Breast epithelium (tissue), 4 donors: ENCODE measurements at places on chromosomes 7 and 10. TPM values are rescaled to one million over a fixed set of nuclear protein-coding genes. Genes with fewer than 3 reads are reported as not detected.

DNA sequence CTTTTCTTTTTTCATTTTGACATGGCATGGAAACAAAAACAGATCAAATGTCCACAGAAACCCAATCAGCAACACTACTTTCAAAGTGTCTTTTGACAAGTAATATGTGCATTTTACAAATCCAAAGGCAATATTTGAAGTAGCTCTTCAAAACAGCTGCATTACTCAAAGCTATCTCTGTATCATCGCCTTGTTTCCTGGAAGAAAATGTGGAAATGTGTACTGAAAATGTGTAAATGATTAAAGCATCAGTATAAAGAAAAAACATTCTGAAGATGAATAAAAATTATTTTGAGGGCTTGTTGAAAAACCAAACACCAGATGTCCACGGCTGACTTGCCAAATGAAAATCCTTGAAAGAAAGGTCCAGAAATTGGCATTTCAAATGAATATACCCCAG, 16.5 kb upstream of the ITGB8 start:
- DNase-seq = no peak

GRCh38 chr7:5279734-5280133, 3.0 kb upstream of the SLC29A4 start:
- no peak for DNase-seq

DNA sequence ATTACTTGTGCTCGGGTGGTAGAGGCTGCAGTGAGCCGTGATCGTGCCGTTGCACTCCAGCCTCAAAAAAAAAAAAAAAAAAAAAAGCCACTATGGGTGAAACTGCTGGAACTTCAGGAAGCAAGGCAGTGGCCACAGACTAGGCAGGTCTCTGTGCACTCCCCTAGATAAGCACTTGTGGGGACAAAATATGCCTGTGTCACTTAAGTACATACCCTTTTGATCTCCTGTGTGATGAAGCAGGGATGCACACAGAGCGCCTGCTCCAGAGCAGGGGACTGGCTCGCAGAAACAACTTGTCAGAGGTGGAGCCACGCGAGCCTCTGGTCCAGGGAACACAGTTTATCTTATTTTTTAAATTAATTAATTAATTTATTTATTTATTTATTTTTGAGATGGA, 42.9 kb upstream of the PSAP start:
- DNase-seq = no peak

- DNase-seq = no peak
These were observed 8.4 kb upstream of the STK32C start for GRCh38 chr10:132316133-132316532.

NPY gene
- not detected for total RNA-seq

SHTN1 gene
- total RNA-seq = 36.0 TPM

OR13A1 gene
- total RNA-seq = 0.33 TPM

DNA sequence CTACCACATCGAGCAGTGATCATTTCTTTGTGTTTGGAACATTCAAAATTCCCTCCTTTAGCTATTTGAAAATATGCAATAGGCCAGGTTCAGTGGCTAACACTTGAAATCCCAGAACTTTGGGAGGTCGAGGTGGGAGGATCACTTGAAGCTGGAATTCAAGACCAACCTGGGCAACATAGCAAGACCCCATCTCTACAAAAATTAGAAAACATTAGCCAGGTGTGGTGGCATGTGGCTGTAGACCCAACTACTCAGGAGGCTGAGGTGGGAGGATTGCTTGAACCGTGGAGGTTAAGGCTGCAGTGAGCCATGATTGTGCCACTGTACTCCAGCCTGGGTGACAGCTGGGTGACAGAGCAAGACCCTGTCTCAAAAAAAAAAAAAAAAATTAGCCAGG, 15.3 kb upstream of the EXOC4 start:
- DNase-seq = no peak

DNA sequence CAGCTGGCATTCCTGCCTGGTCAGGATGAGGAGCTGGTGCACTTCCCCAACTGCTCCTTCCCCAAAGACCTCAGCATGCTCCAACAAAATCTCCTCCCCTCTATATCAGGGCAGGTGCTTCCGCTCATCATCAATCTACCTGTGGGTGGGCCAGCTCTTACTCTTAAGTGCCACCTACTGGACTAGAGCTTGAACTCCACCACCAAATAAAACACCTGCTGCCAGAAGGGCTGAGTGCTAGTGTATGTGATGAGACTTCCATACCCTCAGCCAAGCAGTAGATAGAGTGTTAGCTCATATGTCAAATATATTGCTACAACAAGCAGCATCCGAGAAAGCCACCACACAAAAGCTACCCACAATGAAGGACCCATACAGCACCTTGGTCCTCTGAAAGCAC, 264.3 kb downstream of the RNLS start:
- DNase-seq = no peak

DNA sequence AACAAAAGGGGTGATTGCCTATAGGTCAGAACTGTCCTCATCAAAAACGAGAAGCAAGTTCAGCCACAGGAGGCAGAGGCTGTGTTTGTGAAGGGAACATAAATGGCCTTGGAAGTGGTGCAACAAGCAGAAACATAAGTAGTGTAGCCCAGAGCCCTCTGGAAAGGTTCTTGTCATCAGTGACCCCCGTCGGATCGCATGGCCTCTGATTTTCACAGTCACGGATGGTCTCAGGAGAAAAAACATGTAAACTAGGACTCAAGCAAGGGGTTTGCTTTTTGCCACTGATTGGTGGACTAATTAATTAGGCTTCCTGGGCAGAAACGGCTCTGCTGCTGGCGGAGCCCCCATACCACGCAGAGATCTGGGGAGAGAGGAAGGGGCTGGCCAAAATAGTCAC, 496.5 kb upstream of the MKI67 start:
- no peak for DNase-seq

DNA sequence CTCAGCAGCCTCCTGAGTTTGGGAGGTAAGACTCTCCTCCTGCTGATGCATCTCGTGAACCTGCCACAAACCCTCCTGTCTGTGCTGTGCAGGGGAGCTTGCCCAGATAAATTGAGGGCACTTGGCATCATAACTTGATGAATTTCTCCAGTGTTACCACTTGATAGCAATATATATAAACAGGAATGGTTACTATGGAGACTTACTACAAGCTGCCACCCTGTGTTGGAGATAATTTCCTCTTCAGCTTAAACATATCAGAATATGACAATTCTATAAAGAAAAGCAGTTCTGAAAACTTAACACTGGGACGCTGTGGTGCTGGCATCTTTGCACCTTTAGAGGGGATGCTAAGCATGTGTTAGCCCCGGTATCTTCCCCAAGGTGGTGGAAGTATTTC, 14.9 kb downstream of the PFKFB3 start:
- DNase-seq = no peak

- DNase-seq = no peak
These were observed 123.5 kb downstream of the KMT2C start for GRCh38 chr7:152312316-152312715.

GRCh38 chr7:50664937-50665336, 99.7 kb upstream of the DDC start:
- no peak for DNase-seq

- no peak for DNase-seq
These were observed 169.5 kb downstream of the C1GALT1 start for GRCh38 chr7:7351832-7352231.

DNA sequence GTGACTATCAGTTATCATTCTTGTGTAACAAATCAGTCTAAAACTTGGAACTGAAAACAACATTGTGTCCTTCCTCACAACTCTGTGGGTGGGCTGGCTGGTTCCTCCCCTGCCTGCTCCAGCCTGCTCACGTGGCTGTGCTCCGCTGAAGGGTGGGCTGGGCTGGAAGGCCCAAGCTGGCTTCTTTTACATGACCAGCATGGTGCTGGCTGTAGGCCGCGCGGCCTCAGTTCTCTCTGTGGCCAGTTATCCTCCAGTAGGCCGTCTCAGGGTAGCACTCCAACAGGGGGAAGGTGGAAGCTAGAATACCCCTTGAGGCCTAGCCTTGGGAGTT, 11.3 kb downstream of the ADAMTS14 start:
- no peak for DNase-seq

GRCh38 chr7:35250452-35250851, 3.4 kb downstream of the TBX20 start:
- DNase-seq = no peak

SNX10 gene
- total RNA-seq = 13.4 TPM

GRCh38 chr10:128850647-128851046, 616.4 kb upstream of the MGMT start:
- no peak for DNase-seq

EFCAB10 gene
- not detected for total RNA-seq

OR6V1 gene
- total RNA-seq = not detected

- DNase-seq = no peak
These were observed 60.5 kb downstream of the PPP1R17 start for GRCh38 chr7:31747553-31747952.

- no peak for DNase-seq
These were observed 656.5 kb downstream of the SDK1 start for GRCh38 chr7:3957472-3958108.

DNA sequence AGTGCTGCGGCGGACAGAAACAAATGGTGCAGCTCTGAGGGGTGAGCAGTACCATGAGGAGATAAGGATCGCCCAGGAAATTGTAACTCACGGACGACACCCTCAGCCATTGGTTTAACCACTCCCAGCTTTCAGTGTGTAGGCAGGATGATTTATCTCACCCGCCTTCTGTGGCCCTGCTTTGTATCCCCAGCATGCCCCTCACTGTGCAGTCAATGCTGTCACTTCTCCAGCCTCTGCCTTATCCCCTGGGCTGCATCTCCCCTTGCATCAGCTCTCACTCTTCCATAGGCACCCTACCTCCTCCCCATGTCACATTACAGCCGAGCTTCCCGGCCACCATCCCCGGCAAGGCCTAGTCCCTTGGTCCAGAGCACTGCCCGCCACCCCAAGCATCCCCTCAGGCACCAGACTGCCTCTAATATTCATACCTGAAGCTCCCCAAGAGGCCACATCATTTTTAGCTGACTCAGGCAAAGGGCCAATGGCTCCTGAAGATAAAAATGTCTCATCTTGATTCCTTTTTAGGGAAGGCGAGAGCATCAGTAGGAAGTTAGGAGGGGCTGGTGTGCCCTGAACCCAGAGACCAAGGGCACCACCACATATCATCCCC, 77.1 kb downstream of the CARD11 start:
- DNase-seq = no peak

- peak; percentile 88 for DNase-seq
These were observed 5.4 kb upstream of the SPACDR start for GRCh38 chr7:100469227-100470044.
